Activated effector memory CD4-positive, alpha-beta T cell treated with Interleukin-2 at 50 U/mL for 16 hours (primary cell): ENCODE measurements at places on chromosomes 2 and 18.

DNA sequence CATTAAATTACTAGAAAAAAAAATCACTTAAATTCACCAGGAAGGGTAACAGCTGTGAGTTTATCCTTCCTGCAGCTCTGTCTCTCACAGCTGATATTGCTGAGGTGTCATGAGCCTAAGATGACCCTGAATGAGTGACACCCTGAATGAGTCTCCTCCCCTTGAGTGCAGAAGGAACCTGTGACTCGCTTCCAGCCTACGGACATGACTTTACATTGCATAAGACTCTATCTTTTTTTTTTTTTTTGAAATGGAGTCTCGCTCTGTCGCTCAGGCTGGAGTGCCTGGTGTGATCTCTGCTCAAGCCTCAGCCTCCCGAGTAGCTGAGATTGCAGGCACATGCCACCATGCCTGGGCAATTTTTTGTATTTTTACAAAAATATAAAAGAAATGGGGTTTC is 14.1 kb downstream of the MRO start:
- no peak for DNase-seq

DNA sequence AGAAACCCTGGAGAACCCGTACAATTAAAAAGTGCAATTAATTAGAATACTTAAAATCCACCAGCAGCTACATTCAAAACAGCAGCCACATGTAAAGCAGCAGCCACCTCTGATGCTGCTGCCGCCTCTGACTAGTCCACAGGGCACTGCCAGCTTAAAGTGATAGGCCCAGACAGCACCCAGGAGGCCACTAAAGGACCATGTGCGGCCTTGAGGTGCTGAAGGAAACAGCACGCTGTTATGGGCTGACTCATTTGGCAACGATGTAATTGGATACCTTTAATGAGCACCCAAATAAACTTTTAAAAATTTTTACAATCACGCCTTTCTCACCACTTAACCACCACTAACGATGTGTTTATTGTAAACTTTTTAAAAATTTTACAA is 209.3 kb upstream of the NCKAP5 start:
- DNase-seq: no peak

- peak; percentile 66 for DNase-seq
These were observed at the start of gene MAL for GRCh38 chr2:95025406-95026319. TSS of gene MAL (plus strand) at chr2:95025708. CDS start at chr2:95025793, 85 bp downstream.

GRCh38 chr2:228507870-228508269 is 326.4 kb upstream of the SPHKAP start:
- no peak for DNase-seq

GRCh38 chr2:34229998-34230397 is 630.9 kb upstream of the FAM98A start:
- DNase-seq: no peak

DNA sequence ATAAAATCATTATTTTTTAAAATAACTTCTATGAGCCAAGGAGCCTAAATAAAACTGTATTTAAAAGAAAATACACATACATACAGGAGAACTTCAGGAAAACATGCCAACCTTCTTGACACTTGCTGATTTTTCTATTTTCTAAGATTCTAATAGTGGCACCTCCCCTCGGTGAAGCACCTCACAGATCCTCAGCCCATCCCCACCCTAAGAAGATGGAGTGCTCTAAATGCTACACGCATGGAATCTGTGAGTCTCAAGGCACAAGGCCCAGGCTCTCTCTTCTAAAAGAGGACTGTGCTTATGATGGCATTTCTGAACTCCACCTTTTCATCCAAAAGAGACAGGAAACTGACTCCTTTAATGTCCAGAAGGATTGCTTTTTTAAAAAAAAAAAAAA is 56.3 kb downstream of the RTTN start:
- no peak for DNase-seq

GRCh38 chr18:596288-596881 is 403 bp upstream of the CLUL1 start:
- peak; percentile 49 for DNase-seq

- no peak for DNase-seq
These were observed 77.5 kb downstream of the CDCA7 start for GRCh38 chr2:173432049-173432754.
